ENCODE measurements at places on chromosomes 16 and 17. TPM values are rescaled to one million over a fixed set of nuclear protein-coding genes. Genes with fewer than 3 reads are reported as not detected.
A peak's percentile ranks its signal among the peaks of the same experiment; 100 is the strongest.

The ZSCAN10 gene
- not detected for total RNA-seq

DNA sequence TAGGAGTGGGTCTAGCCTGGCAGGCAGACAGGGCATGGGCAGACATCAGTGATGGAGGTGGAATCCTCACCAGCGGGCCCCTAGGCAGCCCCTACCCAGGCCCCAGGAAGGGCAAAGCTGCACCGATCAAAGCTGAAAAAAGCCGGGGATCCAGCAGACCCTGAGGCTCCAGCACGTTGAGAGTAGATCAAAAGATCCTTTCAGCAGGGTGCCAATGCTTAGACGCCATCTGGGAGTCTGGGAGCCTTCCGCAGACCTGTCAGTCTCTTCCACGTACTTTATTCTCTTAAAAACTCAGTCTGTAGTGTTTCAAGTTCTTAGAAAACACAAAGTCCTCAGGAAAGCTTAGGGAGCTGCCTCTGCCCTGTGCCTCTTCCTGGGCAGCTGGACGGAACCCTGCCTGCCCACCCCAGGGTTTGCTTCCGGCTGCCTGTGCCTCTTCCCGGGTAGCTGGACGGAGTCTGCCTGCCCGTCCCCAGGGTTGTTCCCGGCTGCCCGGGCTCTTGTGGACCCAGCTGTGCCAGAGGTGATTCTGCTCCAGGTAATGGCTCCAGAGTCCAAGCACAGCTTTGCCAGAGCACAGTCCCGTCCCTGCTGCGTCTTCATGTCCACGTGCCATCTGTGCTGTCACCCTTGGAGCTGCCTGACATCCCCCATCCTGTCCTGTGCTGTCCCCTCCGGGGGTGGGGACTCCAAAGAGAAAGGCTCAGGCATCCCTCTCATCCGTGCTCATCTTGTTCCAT is 50.8 kb upstream of the PVALEF start:
- no peak for DNase-seq

DNA sequence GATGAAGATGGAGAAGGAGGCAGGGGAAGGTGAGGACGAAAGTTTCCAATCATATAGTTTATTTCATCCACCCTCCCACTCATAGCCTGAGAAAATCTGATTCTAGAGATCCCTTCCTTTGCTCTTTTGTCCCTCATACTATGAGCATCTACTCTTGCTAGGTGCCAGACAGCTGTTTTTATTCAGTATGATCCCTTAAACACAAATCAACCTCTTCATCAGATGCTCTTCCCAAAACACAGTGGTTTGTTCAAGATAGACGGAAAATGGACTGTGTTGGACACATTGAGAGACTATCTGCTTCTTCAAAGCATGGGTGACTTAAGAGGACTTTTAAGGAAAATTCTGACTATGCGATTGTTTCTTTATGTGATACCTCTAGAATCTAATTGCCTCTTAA is 49.4 kb upstream of the XYLT1 start:
- no peak for DNase-seq

The PROCA1 gene
- total RNA-seq = 5.9 TPM

The HSPB9 gene
- total RNA-seq = not detected

GRCh38 chr17:40331743-40332641 is 23.0 kb downstream of the RARA start:
- DNase-seq = peak; percentile 92

The BAIAP3 gene
- total RNA-seq = 5.0 TPM

- peak; percentile 95 for DNase-seq
These were observed 10.3 kb upstream of the SAMD14 start for GRCh38 chr17:50139950-50140885.

GRCh38 chr16:29696881-29697331 is 17.9 kb downstream of the QPRT start:
- no peak for DNase-seq

All from spleen (tissue), 13 donors.